ENCODE measurements at places on chromosomes 3 and 15. TPM values are rescaled to one million over a fixed set of nuclear protein-coding genes. Genes with fewer than 3 reads are reported as not detected.
A peak's percentile ranks its signal among the peaks of the same experiment; 100 is the strongest.

Gene PAK2
- 21.5 TPM for total RNA-seq

Gene AADACL2
- total RNA-seq: not detected

Gene FAM81A
- 0.51 TPM for total RNA-seq

Gene CHRNA3
- 0.05 TPM for total RNA-seq

GRCh38 chr3:25037049-25037547 is 391.0 kb upstream of the RARB start:
- no peak overlapping the region for H3K4me3 ChIP-seq
- no peak for DNase-seq
- no peak overlapping the region for H3K27ac ChIP-seq
- peaks cover 3% of the 10 kb centered on the region for H3K4me1 ChIP-seq

- H3K36me3 ChIP-seq: no peaks in the 10 kb centered on the region
- no peak overlapping the region for H3K27ac ChIP-seq
- H3K4me3 ChIP-seq: no peak overlapping the region
- DNase-seq: no peak
Measured at GRCh38 chr3:55174747-55175146, 246.9 kb upstream of the LRTM1 start.

DNA sequence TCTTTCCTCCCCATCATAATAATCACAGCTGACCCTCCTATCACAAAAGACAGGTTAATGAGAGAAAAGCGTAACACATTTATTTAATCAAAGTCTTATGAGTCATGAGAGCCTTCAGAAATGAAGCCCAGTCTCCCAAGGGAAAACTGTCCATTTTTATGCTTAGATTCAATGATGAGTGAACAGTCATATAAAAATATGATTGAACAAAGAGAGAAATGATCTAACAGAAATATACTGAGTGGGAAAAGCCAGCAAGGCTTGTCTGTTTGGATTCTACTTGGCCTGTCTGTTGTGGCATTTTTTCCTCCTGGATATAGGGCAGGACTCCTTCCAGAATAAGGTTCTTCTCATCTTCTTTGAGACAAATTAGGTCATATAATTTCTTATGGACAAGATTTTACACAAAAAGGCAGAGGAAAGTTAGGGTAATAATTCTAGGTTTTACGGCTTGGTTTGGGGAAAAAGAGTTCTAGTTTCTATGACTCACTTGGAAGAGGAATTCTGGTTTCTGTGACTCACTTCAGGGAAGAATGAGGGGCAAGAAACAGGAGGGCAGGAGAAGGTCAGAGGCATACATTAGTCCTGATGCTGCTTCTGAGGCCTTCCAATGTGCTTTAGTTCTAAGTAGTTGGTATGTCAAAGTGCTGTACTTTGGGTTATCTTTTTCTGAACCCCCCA is 534.2 kb downstream of the ZIC1 start:
- H3K4me1 ChIP-seq: no peaks in the 10 kb centered on the region
- no peak for DNase-seq
- H3K4me3 ChIP-seq: no peak overlapping the region
- no peaks in the 10 kb centered on the region for H3K27me3 ChIP-seq
- H3K27ac ChIP-seq: no peak overlapping the region

DNA sequence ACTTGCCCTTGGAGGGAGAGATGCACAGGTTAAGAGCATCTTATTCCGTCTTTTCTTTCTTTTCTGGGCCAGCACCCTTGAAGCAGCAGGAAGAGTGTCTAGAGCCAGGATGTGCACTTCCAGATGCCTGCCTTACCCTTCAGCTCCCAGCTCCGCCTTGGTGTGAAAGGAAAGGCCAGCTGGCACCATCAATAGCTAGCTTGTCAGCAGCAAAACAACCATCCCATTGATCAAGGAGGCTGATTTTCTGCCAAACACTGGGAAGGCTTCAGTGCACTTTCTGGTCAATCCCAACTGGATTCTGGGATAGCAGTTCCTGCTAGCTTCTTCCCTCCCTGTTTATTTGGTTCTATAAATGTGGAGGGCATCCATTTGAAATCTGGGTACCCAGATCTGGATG is 110.9 kb upstream of the GALNT15 start:
- no peaks in the 10 kb centered on the region for H3K27me3 ChIP-seq
- DNase-seq: no peak
- no peaks in the 10 kb centered on the region for H3K4me1 ChIP-seq
- no peak overlapping the region for H3K4me3 ChIP-seq
- H3K36me3 ChIP-seq: no peaks in the 10 kb centered on the region

GRCh38 chr3:155211266-155211665 is 82.2 kb downstream of the STRIT1 start:
- H3K4me3 ChIP-seq: no peak overlapping the region
- H3K27ac ChIP-seq: no peak overlapping the region
- no peaks in the 10 kb centered on the region for H3K27me3 ChIP-seq
- no peak for DNase-seq
- no peaks in the 10 kb centered on the region for H3K4me1 ChIP-seq

DNA sequence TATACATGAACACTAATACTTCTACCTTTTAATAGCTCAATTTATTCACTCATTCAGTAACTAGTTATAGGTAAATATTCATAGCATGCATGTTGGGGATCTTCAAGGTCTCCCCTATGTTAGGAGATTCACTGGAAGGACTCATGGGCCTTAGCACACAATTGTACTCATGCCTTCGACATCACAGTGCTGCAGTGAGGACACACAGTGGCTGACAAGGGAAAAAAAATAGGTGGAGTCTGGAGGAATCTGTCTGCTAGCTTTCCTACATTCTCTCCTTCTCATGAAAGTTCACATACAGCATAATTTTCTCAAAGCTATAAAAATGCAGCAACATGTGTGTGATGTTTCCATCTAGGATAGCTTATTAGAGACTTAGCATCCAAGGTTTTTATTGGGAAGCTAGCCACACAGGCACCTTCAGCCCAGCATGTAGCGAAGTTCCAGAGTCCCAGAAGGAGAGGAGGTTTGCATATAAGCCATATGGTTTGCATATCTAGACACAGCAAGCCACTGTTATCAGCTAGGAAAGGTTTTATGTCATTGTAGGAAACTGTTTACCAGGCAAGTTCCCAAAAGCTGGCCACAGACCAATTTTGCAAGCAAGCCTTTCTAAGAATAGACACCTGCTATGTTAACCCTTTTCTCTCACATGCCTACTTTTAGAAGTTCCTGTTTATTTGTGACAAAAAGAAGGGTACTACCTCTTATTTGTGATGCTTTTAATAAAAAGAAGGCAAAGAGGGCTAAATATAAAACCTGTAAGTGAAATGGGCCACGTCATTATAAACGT is 46.4 kb downstream of the MORC1 start:
- no peaks in the 10 kb centered on the region for H3K36me3 ChIP-seq
- H3K4me1 ChIP-seq: peaks cover 6% of the 10 kb centered on the region
- H3K27me3 ChIP-seq: no peaks in the 10 kb centered on the region
- H3K27ac ChIP-seq: no peak overlapping the region
- peak; percentile 30 for DNase-seq
- H3K4me3 ChIP-seq: no peak overlapping the region

DNA sequence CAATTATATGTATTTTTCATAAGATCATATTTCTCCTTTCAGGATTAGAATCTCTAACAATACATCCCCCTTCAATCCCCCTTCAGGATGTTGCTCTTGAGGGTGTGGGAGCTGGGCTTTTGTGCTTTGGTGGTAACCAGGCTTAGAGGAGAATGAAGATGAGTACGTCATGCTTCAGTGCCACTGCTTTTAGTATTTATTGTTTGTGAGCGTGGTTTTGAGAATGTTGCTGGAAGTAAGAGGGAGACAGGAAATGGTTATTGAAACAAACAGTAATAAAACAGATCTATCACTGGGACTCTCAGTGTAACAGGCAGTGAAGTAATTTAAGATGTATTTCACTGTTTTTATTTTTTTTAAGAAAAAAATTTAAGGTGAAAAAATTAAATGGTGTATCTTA is 35.3 kb downstream of the GBE1 start:
- no peak for DNase-seq
- no peak overlapping the region for H3K27ac ChIP-seq
- H3K27me3 ChIP-seq: no peaks in the 10 kb centered on the region
- peaks cover 18% of the 10 kb centered on the region for H3K4me1 ChIP-seq
- H3K36me3 ChIP-seq: no peaks in the 10 kb centered on the region

DNA sequence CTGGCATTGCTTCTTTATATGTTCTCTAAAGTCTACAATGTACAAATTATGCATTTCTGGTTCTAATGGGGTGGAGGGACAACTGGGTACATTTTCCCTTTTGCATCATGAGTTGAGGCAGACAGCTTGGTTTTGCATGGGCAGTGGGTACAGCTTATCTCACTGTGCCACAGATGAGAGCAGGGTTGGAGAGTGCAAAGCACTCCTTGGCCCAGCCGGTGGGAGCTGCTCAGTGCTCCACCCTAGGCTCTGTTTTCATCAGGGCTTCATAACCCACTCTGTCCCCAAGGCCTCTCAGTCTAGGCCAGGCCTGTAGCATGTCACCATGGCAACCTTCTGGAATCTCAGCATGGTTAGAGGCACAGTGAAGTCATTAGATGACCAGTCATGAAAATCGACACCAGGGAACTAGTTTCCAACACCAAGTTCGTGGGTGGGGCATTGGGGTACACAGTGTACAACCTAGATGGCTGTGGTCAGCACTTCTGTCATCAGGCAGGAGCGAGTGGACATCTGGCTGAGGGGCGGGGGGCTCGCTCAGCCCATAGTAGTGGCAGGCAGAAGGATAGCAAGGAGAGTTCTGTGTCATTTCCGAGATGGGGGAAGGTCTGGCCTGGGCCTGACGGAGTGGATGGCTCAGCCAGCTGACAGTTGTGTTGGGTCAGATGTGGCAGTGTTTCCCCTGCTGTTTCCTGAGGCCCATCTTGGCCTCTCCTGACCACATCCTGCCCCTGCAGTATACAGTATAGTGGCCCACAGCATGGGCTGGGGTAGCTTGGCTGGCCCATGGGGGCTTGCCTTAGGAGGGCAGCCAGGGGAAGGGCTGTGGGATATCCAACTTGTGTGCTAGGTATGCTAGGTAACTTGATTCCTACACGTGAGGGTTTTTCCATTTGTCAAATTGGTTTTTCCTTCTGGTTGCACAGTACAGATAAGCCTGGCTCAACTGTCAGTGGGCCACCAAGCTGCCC is 75.7 kb upstream of the PRR23C start:
- no peaks in the 10 kb centered on the region for H3K36me3 ChIP-seq
- H3K27me3 ChIP-seq: no peaks in the 10 kb centered on the region
- no peak overlapping the region for H3K27ac ChIP-seq
- H3K4me3 ChIP-seq: no peak overlapping the region

DNA sequence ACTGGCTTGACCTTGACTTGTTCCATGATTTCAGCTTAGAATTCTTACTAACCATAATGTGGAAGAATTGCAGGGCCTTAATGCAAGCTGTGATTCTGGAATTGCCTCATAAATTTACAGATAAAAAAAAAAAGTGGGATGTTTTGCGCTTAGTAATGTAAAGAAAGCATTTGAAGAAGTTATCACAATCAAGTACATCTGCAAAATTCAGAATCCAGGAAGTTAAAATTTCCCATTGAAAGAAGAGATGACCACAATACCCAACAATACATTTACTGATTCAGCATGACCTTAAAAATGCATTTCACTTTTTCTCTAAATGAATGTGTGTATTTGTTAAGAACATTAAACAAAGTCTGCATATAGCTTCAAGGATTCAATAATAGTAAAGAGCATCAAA is 65.1 kb upstream of the CCNL1 start:
- DNase-seq: no peak
- no peaks in the 10 kb centered on the region for H3K36me3 ChIP-seq
- H3K4me1 ChIP-seq: no peaks in the 10 kb centered on the region
- no peak overlapping the region for H3K4me3 ChIP-seq

GRCh38 chr15:31051496-31052080 is 49.9 kb downstream of the TRPM1 start:
- H3K36me3 ChIP-seq: no peaks in the 10 kb centered on the region
- no peaks in the 10 kb centered on the region for H3K27me3 ChIP-seq
- no peak overlapping the region for H3K4me3 ChIP-seq

- no peaks in the 10 kb centered on the region for H3K4me1 ChIP-seq
- no peak for DNase-seq
- no peak overlapping the region for H3K27ac ChIP-seq
- no peaks in the 10 kb centered on the region for H3K27me3 ChIP-seq
- H3K4me3 ChIP-seq: no peak overlapping the region
Measured at GRCh38 chr3:46354984-46355383, 1.1 kb downstream of the CCR2 start.

DNA sequence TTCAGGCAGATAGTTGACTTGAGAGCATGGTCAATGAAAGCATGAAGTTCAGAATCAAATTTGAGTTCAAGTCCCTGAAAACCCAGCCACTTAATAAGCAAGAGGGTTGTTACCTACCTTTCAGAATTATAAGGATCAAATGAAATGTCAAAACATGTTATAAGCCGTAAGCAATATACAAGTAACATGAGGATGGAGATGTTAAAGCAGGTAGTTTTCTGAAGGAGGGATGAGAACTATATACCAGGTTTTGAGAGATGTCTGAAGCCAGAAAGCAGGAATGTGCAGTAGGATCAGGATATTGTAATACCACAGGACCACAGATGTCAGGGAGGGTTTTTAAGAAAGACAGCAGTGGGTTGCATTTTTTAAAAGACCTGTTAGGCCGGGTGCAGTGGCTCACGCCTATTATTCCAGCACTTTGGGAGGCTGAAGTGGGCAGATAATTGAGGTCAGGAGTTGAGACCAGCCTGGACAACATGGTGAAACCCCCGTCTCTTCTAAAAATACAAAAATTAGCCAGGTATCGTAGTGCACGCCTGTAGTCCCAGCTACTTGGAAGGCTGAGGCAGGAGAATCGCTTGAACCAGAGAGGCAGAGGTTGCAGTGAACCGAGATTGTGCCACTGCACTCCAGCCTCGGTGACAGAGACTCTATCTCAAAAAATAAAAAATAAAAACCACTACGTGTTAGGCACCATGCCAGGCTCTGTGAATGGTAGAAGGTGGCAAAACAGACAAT is 6.9 kb upstream of the EIF3J start:
- no peaks in the 10 kb centered on the region for H3K36me3 ChIP-seq
- H3K27me3 ChIP-seq: no peaks in the 10 kb centered on the region
- no peak overlapping the region for H3K4me3 ChIP-seq
- DNase-seq: no peak
